Omental fat pad (tissue), 4 donors: ENCODE measurements at places on chromosomes 1 and 21.

DNA sequence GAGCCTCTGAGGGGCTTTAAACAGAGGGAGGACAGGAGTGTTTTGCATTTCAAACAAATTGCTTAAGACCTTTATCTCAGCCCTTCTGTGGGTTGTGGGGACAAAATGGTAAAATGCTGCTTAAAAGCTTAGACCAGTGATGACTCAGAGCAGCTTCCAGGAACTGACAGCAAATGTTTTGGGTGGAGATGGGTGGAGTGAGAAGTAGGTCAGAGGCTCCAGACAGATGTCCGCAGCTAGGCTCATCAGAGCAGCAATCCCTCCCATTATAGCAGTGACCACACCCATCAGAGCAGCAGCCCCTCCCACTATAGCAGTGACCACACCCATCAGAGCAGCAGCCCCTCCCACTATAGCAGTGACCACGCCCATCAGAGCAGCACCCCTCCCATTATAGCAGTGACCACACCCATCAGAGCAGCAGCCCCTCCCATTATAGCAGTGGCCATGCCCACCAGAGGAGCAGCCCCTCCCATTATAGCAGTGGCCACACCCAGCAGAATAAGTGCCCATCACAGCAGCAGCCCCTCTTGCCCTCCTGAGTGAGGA is 532.2 kb downstream of the MATN1 start:
- peak; percentile 28 for DNase-seq

DNA sequence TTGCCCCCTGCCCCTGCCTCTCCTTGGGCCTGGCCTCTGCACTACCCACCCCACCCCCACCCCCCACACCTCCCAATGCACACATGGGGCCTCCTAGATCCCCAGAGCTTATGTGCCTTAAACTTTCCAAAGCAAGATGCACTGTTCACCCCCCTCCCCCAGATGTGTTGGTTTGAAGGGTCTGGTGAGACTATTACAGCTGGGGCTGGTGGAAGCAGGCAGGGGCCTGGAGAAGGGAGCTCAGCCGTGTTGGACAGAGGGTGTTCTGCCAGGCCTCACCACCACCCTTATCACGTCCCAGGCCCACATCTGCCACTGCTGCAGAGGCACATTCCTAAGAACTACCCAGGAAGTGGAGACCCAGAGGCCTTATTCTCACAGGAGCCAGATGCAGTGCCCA is 18.3 kb upstream of the RSPO1 start:
- no peak for DNase-seq

DNA sequence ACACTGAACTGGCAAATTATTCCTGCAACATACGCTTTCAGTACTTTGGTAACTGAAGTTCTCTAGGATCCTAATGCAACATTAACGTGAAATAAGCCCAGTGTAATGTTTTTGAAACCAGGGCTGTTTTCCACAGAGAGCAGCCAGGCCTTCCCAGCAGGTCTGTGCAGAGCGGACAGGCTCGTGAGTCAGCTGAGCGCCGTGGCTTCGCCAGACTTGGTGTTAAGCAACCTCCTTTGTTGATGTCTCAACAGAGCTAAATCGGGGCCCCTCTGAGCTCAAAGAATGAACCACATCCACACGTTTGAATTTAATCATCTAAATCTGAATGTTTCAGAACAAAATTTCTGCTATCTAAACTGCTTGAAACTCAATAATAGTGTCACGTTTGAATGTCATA is 181.8 kb upstream of the FMN2 start:
- no peak for DNase-seq

DNA sequence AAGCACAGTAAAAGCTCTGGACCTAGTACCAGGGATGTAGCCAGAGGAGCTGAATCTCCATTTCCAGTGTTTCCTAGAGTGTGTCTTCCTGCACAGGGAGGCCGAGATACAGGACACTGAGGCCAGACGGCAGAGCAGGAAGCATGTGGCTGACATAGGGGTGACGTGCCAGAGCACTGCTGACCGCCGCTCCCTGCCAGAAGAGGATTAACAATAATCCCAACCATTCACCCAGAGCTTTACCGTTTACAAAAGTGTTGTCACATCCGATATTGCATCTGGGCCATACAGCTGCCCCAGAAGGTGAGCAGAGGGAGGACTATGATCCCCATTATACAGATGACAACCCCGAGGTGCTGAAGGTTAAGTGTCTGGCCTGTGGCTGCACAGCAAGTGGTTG is 5.8 kb upstream of the CLDN19 start:
- no peak for DNase-seq

DNA sequence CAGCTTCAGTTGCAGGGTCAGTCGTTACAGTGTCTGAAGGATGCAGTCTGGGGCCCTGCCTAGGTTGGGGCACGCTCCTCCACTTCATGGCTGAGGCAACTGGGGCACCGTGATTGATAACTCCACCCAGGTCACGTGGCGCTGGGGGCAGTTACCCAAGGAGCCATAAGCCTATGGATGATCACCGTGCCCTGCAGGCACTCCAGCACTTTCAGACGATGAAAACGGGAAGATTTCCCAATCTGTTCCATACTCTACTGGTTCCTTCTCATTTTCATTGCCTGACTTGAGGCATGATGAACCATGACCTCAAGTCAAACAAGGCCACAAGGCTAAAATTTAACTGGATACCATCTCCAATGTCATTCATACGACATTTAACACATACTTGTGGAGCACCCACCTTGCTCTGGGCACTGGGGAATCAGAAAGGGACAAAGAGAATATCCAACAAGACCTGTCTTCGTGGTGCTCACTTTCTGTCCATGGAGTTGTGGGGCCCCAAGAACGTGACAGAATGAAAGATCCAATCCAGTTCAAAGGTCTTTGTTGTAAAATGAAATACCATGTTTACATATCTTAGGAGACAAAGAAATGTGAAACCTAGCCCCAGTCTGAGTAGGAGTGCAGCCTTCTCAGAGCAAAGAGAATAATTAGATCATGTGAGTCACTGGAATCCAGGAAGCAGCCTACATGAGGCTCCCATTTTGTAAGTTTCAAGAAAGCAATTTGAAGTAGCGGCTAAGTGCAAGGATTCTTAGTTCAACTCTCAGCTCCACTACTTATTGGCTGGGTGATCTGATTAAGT is 39.4 kb upstream of the SPOCD1 start:
- no peak for DNase-seq

- DNase-seq, result no peak
Observed at GRCh38 chr1:52574594-52574993, 21.7 kb upstream of the TUT4 start.

GRCh38 chr1:189432753-189433152 is 1044.9 kb downstream of the BRINP3 start:
- DNase-seq, result no peak

- DNase-seq, result no peak
Observed at GRCh38 chr1:211605034-211605433, 26.1 kb upstream of the SLC30A1 start.

GRCh38 chr1:17189632-17189990 is 15.3 kb upstream of the PADI1 start:
- DNase-seq, result no peak

- DNase-seq, result no peak
Observed at GRCh38 chr21:31683029-31683428, 23.5 kb downstream of the SOD1 start.

- DNase-seq, result no peak
Observed at GRCh38 chr1:88557014-88557413, 127.1 kb upstream of the PKN2 start.

- DNase-seq, result no peak
Observed at GRCh38 chr1:235056937-235057336, 71.7 kb downstream of the TOMM20 start.

DNA sequence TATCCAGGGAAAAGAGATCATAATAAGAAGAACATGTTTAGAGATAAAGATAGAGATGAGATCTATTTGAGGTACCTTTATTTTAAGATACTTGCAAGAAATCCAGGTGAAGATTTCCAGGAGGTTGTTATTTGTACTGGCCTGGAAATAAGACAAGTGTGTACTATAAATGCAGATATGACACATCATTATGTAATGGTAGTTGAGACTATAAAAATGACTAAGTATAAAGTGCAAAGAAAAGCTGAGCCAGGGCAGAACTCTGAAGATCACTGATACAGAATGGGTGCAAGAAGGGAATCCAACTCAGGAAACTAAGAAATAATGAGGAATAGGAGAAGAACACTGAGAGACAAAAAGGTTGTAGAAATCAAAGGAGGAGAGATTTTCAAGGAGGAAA is 378.2 kb upstream of the PBX1 start:
- DNase-seq, result no peak

DNA sequence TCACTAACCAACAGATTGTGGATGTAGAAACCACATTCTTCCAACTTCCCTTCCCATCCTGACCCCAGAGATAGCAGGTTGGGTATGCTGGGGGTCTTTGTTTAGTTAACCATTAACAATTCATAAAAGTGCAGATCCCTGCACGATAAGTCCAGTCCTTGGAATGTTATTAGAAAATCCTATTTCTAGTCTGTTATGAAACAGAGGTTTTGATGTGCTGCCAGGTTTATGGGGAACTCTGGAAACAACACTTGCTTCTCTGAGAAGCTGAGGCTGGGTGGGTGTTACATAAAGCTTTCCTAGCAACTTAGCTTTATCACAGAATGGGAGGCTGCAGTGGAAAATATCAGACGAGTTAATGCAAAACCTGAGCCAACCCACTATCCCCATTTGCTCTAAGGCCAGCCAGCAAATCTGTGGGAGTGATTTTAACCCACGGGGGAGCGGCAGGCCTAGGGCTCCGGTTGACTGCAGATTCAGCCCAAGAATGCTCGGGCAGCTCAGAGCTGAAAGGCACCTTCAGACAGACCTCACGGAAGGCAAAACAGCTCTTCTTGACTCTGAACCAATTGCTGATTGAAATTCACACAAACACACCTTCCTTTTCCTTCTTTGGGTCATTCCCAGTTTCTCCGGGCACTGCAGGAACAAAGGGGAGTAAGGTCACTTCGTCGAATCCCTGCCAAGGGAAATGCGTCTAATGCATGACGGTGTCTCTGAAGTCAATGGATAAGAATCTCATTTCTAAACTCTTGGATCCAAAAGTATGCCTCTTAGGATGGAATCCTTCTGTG is 111.7 kb upstream of the IRF2BP2 start:
- DNase-seq, result no peak

DNA sequence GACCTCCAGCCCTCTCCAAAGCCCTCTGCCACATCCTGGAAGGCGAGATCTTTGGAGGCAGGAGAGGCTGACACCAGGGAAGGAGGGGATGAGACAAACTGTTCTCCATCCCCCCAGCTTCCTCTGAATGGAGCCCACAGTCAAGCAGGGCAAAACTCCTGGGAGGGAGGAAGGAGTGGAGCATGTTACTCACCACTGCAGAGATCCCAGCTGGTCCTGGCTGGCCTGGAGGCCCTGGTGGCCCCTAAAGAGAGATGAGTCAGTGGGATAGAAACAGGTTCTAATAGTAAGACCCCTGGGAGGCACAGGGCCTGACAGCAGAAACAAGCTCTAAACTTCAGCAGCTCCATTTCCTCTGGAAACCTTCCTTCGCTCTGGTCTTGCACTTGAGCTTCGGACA is 14.0 kb upstream of the PEF1 start:
- no peak for DNase-seq

GRCh38 chr1:6906783-6907182 is 121.5 kb downstream of the CAMTA1 start:
- DNase-seq, result no peak

DNA sequence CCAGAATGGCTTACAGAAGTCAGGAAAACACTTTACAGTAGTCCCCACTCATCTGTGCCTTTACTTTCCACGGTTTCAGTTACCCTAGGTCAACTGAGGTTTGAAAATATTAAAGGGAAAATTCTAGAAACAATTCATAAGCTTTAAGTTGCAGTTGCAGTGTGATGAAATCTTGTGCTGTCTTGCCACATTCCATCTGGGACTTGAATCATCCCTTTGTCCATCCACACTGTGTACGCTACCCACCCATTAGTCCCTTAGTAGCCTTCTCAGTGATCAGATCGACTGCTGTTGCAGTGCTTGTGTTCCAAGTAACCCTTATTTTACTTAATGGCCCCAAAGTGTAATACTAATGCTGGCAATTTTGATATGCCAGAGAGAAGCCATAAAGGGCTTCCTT is 30.5 kb downstream of the ZCCHC17 start:
- DNase-seq, result no peak

- DNase-seq, result no peak
Observed at GRCh38 chr1:204891860-204892259, 21.2 kb downstream of the NFASC start.

GRCh38 chr1:202892501-202892900 is 3.6 kb upstream of the RABIF start:
- no peak for DNase-seq

DNA sequence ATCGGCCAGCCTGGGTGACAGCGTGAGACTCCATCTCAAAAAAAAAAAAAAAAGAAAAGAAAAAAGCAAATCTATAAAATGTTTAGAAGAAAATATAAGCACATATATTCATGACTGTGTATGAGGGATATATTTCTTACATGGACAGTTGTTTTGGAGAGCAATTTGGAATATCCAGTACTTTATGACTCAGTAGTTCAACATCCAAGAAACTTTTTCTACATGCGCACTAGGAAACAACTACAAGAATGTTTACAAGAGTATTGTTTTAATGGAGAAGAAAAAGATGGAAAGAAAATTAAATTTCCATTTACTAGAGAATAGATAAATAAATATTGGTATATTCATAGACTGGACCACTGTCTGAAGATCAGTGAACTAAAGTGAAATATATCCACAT is 77.5 kb downstream of the MAST2 start:
- no peak for DNase-seq

DNA sequence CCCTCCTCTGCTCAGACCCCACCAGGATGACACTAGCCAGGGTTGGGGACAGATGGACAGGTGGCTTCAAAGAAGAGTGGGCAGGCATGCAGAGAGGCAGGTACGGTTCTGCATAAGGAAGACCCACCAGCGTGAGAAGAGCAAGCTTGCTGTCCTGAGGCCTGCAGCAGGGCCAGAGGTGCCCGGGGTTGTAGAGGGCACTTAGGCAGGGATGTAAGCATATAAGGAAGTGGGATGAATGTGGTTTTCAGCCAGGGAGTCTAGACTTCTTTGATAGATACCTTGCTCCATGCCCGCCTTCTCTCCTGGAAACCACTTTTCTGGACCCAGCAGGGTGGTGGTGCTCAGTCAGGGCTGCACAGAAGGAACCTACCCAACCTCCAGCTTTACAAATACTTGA is 1.4 kb downstream of the TTC39A start:
- no peak for DNase-seq

- DNase-seq, result no peak
Observed at GRCh38 chr1:215772151-215772550, 205.0 kb downstream of the KCTD3 start.

DNA sequence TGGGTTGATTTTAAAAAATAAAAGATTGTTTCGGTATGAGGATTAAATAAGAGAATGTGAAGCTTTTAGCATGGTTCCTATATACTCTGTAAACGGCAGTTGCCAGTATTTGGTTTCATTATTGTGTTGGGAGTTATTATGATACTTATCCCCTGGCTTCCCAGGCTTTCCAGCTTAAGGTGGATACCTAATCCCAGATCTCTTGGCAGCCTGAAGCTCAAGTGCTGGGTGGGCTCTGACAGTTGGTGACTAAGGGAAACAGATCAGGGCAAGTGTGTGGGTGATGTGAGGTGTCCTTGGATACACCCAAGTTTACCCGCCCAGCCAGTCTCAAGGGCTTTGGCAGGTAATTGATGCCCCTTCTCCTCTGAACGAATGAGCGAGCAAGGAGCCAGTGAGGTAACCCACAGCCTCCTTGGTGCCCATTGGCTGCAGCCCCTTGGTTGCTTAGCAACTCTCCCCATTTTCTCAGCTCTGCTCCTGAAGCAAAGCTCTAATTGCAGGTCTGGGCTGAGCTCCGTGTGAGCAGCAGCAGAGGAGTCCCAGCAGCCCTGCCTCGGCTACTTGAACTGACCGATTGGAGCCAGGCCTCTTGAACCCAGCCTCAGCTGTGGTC is 6.1 kb downstream of the IPO13 start:
- no peak for DNase-seq
